ENCODE measurements at places on chromosomes 4 and X.

DNA sequence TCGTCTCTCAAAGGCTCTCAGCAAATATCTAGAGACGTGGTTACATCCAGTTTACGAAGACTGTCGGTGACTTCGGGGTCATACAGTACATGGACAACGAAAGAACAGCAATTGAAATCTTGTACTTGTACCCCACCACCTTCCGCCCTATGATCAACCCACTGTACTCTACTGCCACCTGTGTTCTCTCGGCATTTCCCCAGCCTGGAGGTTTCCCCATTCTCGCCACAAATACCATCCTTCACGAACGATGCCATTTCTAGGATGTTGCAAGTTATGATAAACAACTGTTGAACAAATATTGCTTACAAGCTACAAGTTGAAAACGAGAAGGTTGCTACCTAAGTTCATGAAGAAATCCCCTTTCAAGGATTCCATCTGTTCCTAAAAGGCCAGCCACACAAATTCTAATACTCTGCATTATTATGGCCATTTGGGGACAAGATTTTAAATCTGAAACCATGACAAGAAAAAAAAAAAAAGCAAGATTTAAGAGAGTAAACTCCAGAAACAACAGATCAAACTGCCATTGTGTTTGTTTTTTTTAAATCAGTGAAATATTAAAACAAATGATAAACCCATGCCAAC, 1.6 kb downstream of the APBB2 start:
- peak; percentile 89 for DNase-seq

DNA sequence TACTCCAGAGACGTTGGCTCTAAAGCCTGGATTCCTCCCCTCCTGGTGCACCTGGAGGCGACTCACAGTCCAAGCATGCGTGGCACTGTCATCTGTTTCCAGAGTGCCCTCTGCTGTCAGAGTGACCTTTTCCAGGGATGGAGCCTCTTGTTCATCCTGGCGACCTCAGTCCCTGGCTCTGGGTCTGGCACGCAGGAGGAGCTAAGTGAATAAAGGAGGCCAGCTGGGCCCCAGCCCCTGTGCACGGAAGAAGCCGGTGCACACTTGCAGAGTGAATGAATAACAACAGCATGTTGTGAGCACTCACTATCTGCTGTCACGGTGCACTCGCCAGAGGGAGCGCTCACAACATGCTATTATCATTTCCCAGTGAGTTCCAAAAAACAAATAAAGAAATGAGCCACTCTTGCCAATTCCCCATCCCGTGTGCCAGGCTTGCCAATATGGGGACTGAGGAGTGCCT, 27.8 kb upstream of the PSAPL1 start:
- DNase-seq: no peak

DNA sequence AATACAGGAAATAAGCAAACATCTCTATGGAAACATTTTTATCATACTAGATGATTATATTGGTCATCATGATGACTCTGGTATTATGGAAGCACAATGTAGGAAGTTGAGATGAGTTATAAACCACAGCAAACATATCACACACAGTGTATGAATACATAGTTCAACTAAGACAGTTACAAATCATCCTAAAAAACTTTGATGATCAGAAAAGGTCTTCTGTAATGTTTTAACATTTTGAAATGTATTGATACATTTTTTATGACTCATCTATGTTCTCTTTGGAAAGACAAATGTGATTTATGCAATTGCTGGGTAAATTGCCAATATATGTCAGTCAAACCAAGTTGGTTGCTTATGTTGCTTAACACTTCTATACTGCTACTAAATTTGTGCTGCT, 4.8 kb downstream of the CXCL3 start:
- peak; percentile 47 for DNase-seq

GRCh38 chr4:179353786-179354185, 1911.5 kb upstream of the AGA start:
- DNase-seq: no peak

DNA sequence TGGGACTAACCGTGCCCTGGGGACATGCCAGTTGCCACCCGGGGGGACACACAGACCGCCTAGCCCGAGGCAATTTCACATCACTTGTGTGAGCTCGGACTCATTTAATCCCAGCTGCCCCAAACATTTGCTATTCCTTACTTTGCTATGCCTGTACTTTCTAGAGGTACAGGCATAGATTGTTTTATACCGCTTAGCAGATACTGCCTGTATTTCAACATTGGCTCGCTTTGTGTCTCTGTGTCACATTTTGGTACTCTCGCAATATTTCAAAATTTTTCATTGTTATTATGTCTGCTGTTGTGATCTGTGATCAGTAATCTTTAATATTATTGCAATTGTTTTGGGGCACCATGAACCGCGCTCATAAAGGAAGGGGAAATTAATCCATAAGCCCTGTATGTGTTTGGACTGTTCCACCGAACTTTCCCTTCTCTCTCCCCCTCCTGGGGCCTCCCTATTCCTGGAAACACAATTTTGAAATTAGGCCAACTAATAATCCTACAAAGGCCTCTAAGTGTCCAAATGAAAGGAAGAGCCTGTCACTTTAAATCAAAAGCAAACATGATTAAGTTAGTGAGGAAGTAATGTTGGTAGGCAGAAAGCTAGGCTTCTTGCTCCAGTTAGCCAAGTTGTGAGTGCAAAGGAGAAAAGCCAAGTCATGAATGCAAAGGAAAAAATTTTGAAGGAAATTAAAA, 568 bp upstream of the CASP6 start:
- peak; percentile 51 for DNase-seq

GRCh38 chr4:120352739-120353138, 286.1 kb upstream of the MAD2L1 start:
- DNase-seq: no peak

GRCh38 chrX:17521871-17522693, 147.1 kb downstream of the NHS start:
- no peak for DNase-seq

DNA sequence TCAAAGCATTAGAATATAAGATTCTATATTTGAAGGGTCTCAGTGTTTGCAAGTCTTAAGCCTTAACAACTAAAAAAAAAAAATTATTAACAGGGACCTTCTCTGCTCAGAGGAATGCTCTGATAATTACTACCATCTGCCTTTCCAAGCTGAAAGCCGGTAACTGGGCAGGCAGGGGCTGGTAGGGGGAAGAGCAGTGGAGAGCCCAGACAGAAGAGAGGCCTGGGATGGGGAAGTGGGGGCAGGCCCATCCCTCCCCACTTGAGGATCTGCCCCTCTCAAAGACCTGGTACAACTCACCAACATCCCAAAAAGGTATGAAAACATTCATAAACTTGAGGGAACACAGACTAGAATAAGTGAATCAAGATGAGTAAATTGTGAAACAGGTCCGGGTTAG, 113.9 kb downstream of the QDPR start:
- DNase-seq: no peak

GRCh38 chrX:107450823-107451509, 1.5 kb downstream of the FRMPD3 start:
- no peak for DNase-seq

DNA sequence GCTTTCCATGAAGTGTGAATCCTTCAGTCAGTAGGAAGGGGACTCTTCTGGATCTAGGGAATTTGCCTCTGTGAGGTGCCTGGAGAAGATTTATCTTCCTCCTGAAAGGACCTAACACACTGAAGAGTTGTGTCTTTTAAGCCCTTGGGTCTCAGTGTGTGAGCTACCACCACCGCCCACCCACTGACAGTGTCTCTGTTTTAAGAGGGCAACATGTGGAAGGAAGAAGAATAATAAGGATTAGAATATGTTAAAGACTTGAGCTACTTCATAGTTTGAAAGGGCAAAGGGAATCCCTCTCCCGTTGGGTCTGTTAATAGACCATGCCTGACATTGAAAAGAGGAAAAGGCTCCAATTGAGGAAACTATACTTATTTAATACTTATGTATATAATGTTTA, 64.3 kb upstream of the TLR2 start:
- DNase-seq: no peak

- peak; percentile 50 for DNase-seq
Observed at GRCh38 chr4:159206427-159206871, 103.6 kb downstream of the RAPGEF2 start.

DNA sequence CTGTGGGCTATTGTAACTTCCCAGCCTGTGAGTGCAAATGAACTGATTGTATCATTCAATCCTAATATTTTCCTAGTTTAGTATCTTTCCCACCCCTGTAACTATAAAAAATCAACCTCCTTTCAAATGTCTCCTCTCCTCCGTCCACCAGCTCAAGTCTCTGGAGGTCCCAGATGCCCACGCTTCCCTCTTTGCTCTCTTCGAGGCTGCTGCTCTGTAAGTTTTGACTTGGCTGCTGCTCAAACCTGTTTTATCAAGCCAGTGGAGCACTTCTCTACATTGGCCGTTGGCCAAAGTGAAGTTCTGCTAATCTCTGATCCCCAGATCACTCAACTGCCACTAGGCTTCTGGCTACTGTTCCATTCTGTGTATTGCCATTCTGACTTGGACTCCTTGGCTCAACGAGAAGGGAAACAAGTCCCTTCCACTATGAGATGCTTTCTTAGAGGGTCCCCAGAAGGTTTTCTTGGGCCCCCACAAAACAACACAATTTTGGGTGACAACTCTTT, 60.7 kb upstream of the RAPGEF2 start:
- no peak for DNase-seq

GRCh38 chr4:158913766-158914165, 144.9 kb downstream of the FNIP2 start:
- no peak for DNase-seq

- no peak for DNase-seq
Observed at GRCh38 chr4:101218346-101218745, 129.0 kb downstream of the PPP3CA start.

DNA sequence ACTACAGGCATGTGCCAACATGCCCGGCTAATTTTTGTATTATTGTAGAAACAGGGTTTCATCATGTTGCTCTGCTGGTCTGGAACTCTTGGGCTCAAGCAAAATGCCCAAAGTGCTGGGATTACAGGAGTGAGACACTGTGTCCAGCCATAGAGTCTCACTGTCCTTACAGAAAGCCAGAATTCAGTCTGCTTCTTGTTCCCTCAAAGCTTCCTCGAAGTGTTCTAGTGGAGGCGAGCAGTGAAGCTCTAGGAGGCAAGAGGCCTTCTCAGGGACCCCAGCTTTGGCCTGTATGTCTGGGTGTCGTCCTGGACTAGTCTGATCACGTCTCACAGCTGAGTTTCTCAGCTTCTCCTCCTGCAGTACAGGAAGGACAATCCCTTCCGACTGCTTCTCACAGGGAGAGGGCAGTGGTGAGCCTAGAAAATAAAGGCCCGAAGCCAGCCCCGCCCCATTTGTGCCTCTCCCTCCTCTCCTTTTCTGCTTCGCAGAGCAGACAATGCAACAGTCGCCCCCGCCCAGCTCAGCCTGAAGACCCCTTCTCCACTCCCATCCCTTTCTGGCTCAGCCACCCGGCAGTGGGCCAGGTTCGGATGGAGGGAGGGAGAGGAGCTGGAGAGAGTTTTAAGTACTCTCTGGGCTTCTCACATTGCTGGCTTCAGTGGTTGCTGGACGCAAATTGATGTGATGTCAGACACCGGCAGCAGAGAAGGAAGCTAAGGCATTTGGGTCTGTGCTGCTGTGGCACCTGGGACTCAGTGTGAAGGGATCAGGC, 11.1 kb upstream of the FAM3A start:
- peak; percentile 72 for DNase-seq

GRCh38 chrX:45056428-45057145, 144.1 kb downstream of the DIPK2B start:
- peak; percentile 62 for DNase-seq

GRCh38 chrX:15475021-15475420, 18.1 kb downstream of the PIR start:
- no peak for DNase-seq

DNA sequence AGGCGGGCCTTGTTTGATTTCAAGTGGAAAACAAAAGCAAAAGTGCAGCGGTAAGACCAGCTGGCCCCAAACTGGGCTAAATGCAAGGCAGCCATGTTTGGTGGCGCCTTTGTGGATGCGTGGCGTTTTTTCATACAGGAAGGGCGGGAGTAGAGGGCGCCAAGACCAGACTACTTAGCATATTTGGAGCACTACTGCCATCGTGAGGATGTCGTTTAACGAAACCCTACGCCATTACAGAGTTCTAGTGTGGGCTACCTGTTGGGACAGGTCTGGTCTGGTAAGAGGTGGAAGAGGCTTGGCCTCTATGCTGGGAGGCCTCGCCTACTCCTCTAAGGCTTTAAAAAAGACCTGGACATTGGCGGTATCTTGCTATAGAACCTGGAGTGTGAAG, 230.7 kb upstream of the STK26 start:
- DNase-seq: no peak

DNA sequence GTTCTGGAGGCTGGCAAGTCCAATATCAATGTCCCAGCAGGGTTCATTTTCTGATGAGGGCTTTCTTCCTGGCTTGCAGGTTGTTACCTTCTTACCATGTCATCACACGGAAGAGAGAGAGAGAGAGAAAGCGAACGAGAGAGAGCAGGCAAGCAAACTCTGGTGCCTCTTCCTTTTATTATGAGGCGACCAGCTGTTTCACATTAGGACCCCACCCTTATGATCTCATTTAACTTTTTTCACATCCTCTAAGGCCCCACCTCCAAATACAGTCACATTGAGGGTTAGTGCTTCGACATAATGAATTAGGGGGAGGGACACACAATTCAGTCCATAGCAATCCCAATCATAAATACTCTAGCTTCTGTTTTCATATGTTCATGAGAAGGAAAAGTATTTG, 10.6 kb upstream of the GPR174 start:
- no peak for DNase-seq

GRCh38 chrX:108064613-108065012, 19.7 kb downstream of the VSIG1 start:
- DNase-seq: no peak

GRCh38 chrX:31217084-31217483, 145.2 kb upstream of the FTHL17 start:
- no peak for DNase-seq

GRCh38 chr4:107858158-107858742, 33.5 kb downstream of the SGMS2 start:
- no peak for DNase-seq

GRCh38 chrX:150224676-150225075, 138.4 kb upstream of the MAMLD1 start:
- DNase-seq: no peak

DNA sequence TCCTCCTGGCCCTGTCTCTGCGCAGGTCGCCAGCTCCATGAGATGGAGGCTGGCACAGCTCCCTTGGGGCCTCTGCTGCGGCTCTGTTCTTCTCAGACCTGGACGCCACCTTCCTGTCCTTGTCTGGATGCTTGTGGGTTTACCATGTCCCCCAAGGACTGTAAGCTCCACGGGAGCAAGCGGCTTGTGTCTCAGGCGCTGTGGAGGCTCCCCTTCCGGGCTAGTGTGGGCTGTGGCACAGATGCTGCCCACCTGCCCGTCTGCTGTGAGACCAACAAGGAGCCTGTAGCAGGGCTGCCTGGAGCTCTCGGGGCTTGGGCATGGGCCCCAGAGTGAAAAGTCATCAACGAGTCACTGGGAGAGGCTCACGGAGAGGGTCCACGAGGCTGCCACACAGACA, 25.2 kb downstream of the NAT8L start:
- DNase-seq: no peak

GRCh38 chr4:25129917-25130316, 30.3 kb downstream of the SEPSECS start:
- DNase-seq: peak; percentile 40

- no peak for DNase-seq
Observed at GRCh38 chr4:95161781-95162469, 386.8 kb downstream of the UNC5C start.

Measured in amniotic epithelial cell (primary cell).